ENCODE measurements at places on chromosomes 11 and 22. TPM values are rescaled to one million over a fixed set of nuclear protein-coding genes. Genes with fewer than 3 reads are reported as not detected.

C22orf42 gene
- not detected for total RNA-seq

KBTBD3 gene
- total RNA-seq = 2.2 TPM

C11orf91 gene
- not detected for total RNA-seq

PRG3 gene
- not detected for total RNA-seq

OR6Q1 gene
- not detected for total RNA-seq

PKDREJ gene
- not detected for total RNA-seq

EFCAB6 gene
- total RNA-seq = 2.6 TPM

GPHA2 gene
- not detected for total RNA-seq

F2 gene
- total RNA-seq = not detected

OR8D4 gene
- 0.37 TPM for total RNA-seq

PGA5 gene
- 0.37 TPM for total RNA-seq

CDC42EP2 gene
- total RNA-seq = 49.6 TPM

APOA5 gene
- not detected for total RNA-seq

HRAS gene
- total RNA-seq = 50.2 TPM

SLC17A6 gene
- total RNA-seq = not detected

SPI1 gene
- total RNA-seq = not detected

SPDYC gene
- not detected for total RNA-seq

PHOX2A gene
- not detected for total RNA-seq

MS4A7 gene
- total RNA-seq = not detected

BATF2 gene
- total RNA-seq = 0.37 TPM

FDX1 gene
- total RNA-seq = 14.7 TPM

PRDM11 gene
- 3.7 TPM for total RNA-seq

LGR4 gene
- total RNA-seq = 1.8 TPM

ASPHD2 gene
- total RNA-seq = 0.73 TPM

ZBTB16 gene
- total RNA-seq = 37.1 TPM

PGA4 gene
- under 0.01 TPM for total RNA-seq

OR51B2 gene
- total RNA-seq = not detected

XKR3 gene
- total RNA-seq = not detected

OR52H1 gene
- not detected for total RNA-seq

RAG1 gene
- total RNA-seq = 0.20 TPM

NAALADL1 gene
- total RNA-seq = 10.8 TPM

MOV10L1 gene
- total RNA-seq = 0.37 TPM

DGCR6 gene
- 0.59 TPM for total RNA-seq

PIH1D2 gene
- 2.2 TPM for total RNA-seq

ACTN3 gene
- total RNA-seq = under 0.01 TPM

HPX gene
- total RNA-seq = 0.98 TPM

CD248 gene
- total RNA-seq = 135 TPM

DDTL gene
- total RNA-seq = 3.7 TPM

DNAJB7 gene
- total RNA-seq = not detected

POU2AF3 gene
- total RNA-seq = not detected

FBLN1 gene
- total RNA-seq = 199 TPM

TSGA10IP gene
- total RNA-seq = not detected

TBRG1 gene
- 22.7 TPM for total RNA-seq

GALNT18 gene
- total RNA-seq = 0.78 TPM

SMIM35 gene
- not detected for total RNA-seq

MYO18B gene
- not detected for total RNA-seq

BTG4 gene
- total RNA-seq = not detected

OR8D1 gene
- total RNA-seq = not detected

KRTAP5-8 gene
- total RNA-seq = not detected

KCNJ4 gene
- not detected for total RNA-seq

CARNS1 gene
- total RNA-seq = under 0.01 TPM

SLC35F2 gene
- 36.4 TPM for total RNA-seq

BIK gene
- not detected for total RNA-seq

MYBPC3 gene
- total RNA-seq = not detected
